Renal cortical epithelial cell (primary cell): ENCODE measurements at places on chromosomes 5 and 9. TPM values are rescaled to one million over a fixed set of nuclear protein-coding genes. Genes with fewer than 3 reads are reported as not detected.

Gene MLANA
- total RNA-seq: 0.05 TPM in 1 of 2 replicates, not detected in the other

Gene REEP5
- 52.6 and 94.5 TPM in 2 replicates for total RNA-seq

Gene CD14
- total RNA-seq: 5.3 TPM in 1 of 2 replicates, not detected in the other

Gene ZDHHC11
- total RNA-seq: under 0.01 and 2.3 TPM in 2 replicates

Gene PCDHGA7
- 0.52 and 2.3 TPM in 2 replicates for total RNA-seq

Gene SLC25A48
- total RNA-seq: not detected in 2 replicates

Gene ZNF608
- total RNA-seq: 59.6 and 116 TPM in 2 replicates

Gene CDH9
- not detected in 2 replicates for total RNA-seq

Gene FBXW11
- 101 and 114 TPM in 2 replicates for total RNA-seq

GRCh38 chr5:69007163-69007562, 86.7 kb upstream of the SLC30A5 start:
- DNase-seq: no peak

GRCh38 chr9:127808347-127809001, 5.8 kb downstream of the FPGS start:
- no peak for DNase-seq

DNA sequence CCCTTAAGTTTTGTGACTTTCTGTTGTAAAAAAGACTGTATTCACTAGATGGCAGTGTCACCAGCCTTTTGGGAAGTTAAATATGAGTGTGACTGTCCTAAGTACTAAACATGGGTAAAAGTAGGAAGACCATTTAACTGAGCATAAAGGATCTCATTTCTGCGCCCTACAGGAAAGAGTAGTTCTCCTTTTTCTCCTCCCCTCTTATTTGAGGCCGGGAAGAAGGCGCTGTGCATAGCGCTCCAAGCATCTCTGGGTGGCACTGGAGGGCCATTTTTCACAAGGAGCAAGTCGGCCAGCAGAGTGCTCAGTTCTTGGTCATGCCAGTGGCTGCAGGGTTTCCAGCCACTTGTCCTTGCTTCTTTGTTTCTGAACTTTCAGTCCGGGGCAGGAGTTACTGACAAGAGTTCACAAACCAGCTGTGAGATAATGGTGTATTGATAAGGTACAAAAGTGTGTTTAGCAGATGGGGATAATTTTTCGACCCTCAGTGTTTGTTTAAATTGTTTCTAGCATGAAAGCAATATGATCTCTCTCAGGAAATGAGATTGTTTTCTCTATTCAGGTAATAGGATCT, 227.6 kb upstream of the DMRT1 start:
- DNase-seq: peak; percentile 72

GRCh38 chr5:148809781-148810524, 16.5 kb upstream of the ADRB2 start:
- DNase-seq: no peak

GRCh38 chr9:108759399-108759798, 96.4 kb downstream of the ACTL7B start:
- no peak for DNase-seq

GRCh38 chr9:84862810-84863287, 193.3 kb downstream of the NTRK2 start:
- peak; percentile 64 for DNase-seq

DNA sequence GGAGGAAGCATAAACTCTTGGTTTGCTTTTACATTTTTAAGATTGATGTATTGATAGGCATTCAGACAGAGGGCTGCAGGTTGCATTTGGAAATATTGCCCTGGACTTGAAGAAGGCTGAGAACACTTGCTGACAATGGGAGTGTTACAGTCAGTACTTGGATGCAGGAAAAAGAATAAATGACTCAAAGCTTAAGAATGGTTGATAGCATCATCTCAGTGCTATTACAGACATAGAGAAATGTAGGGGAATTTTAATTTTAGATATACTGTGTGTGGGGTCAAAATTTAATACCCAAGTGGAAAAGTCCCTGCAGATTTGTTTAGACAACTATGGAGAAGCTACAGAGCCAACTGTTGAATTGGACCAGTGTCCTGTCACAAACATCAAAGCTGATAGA, 101.1 kb downstream of the ISL1 start:
- peak; percentile 28 for DNase-seq

DNA sequence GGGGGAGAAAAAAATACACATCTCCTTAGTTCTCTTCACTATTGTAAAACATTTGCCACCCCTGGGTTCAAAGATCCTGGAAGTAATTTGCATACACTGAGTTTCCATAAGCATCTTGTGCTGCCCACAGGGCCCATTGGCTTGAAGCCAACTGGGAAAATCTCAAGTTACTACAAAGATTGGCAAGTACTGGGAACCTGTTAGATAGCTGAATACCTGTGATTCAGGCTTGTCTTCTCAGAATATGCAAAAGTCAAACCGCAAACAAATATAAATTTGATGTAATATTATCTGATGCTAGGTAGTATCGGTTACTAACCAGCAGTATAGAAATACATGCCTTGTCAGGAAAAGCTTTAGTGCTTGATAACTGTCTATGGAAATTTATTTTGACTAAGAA, 156.9 kb upstream of the FST start:
- DNase-seq: peak; percentile 44

- no peak for DNase-seq
These were observed 14.2 kb downstream of the RFX3 start for GRCh38 chr9:3511551-3511950.

DNA sequence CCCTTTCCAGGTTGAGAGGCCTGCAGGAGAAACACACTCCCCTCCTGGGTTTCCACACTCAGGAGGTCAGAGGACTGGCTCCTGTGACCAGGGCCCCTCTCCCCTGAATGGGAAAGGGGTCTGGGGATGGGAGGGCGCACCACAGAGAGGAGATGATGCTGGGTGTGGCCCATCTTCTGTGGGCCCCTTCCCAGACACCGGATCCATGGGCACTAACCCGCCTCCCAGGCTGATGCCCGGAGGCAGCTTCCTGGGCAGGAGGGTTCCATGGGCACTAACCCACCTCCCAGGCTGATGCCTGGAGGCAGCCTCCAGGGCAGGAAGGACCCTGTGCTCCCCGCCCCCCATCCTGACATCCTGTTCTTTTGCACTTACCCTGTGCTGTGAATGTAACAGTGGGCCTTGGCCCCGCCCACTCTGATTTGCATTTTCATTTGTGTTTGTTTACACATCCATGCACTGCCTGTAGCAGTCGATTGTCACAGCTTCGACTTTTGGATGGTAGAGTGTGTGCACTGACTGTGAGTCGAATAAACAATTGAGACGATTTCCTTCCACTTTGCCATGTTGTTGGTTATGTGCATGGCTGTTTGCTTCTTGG, 9.3 kb upstream of the DOLPP1 start:
- no peak for DNase-seq

DNA sequence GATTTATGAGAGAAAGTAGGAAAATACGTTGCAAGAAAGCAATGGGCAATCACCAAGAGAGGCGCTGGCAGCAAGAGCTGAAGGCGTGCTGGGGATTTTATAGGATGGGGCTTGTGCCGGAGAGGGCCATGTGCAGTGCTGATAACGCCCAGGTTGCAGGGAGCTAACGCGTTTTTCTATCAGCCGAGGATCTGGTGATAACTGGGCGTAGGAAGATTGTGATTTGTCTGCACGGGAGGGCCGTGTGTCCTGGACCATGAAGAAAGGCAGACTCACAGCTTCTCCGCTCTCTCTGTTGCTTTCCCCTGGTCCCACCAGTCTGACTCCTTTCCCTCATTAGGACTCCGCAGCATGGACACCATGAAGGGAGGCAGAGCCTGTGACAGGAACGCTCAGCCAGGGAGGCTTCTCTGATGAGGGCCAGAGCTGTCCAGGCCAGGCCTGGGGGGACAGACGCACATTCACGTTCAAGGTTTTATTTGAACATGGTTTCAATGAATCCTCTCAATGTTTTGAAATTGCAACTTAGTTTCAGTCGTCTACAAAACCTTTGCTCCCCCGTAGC, 11.9 kb upstream of the CACNA1B start:
- no peak for DNase-seq

GRCh38 chr9:16754662-16755061, 115.8 kb downstream of the BNC2 start:
- DNase-seq: no peak

DNA sequence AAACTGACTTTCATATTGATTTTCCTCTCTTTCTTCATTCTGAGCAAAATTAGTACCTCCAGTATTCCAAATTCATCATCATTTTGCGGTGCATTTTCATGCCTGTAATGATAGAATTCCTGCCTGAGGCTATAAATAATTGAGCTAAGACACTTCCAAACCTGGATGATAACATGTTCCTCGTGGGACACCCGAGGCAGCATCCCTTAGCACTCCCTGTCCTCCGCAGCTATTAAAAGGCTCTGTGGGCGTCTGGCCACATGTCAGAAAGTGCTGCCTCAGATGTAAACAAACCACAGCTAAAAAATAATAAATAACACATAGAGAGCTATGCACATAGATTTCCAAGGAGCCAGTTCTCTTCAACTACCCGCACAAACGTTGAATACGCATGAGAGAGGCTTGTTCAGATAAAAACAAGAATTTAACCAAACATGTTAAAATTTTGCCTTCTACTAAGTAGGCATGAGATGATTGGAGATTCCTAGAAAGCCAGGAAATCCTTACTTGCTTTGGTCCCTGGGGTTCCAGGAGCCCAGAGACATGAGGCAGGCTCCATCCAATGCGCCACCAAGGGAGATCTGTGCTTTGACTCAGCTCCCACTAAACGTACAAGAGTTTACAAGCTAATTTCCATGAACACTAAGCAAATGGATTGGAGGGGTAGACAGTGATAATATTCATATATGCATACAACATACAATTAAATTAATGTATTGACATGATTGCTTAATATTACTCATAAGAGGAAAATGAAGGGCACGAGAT, 82.7 kb downstream of the SHC3 start:
- DNase-seq: no peak

DNA sequence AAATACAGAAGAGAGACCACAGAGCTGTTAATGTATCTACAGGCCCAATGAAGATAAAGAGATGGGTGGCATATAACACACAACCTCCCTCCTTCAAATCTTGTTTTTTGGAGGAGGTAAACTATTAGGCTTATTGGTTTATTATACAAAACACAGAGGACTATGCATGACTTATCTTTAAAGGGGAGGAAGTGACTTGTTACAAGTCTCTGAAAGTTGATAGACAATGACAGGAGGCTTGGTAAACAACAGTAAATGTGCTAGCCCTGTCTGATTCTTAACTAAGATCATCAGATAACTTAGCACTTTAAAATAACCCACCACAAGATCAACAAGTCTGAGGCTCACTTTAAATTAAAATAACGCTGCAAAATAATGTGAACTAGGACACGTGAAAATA, 219.0 kb downstream of the MLLT3 start:
- no peak for DNase-seq

GRCh38 chr9:76357555-76357954, 36.7 kb downstream of the RFK start:
- no peak for DNase-seq

DNA sequence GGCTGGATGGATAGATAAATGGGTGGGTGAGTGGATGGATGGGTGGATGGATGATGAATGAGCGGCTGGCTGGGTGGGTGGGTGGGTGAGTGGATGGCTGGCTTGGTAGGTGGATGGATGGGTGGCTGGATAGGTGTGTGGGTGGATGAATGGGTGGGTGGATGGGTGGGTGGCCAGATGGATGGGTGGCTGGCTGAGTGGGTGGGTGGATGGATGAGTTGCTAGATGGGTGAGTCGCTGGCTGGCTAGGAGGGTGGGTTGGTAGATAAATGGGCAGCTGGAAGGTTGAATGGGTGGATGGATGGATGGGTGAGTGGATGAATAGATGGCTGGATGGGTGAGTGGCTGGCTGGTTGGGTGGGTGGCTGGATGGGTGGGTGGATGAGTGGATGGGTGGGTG, 27.9 kb upstream of the CEP72 start:
- DNase-seq: no peak

- no peak for DNase-seq
These were observed 67.0 kb downstream of the GABBR2 start for GRCh38 chr9:98641695-98642094.

DNA sequence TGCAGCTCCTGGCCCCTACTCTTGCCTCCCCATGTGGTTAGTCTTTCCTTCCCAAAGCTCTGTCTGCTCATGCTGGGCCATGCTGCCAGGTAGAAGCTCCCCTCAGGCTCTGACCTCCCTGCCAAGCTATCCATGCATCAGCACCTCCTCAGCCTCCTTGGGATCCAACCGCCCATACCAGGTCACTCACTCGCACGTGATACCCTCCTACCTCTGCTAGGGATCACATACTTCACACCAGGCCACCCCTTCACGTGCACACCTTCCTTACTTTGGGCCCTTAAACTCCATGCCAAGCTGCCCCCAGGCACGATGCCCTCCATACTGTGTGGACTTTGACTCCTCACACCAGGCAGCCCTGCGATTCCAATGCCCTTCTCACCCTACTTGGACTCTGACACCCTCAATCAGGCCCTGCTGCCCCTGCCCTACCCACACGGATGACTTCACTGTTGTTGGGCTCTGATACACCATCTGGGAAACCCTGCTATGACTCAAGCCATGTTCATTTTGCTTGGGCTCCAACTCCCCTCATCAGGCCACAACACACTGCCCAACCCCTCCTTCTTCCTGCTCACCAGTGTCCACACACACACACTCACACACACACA, 34.1 kb downstream of the ZNF483 start:
- peak; percentile 70 for DNase-seq

DNA sequence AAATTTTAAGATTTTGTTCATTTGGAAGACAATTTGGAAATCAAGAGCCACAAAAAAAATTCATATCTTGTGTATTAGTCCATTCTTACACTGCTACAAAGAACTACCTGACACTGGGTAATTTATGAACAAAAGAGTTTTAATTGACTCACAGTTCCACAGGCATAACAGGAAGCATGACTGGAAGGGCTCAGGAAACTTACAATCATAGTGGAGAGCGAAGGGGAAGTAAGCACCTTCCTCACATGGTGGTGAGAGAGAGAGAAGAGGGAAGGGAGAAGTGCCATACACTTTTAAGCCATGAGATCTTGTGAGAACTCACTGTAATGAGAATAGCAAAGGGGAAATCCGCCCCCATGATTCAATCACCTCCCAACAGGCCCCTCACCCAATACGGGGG, 274.4 kb downstream of the KCNN2 start:
- DNase-seq: no peak

- no peak for DNase-seq
These were observed 39.1 kb upstream of the NOTCH1 start for GRCh38 chr9:136584934-136585333.

DNA sequence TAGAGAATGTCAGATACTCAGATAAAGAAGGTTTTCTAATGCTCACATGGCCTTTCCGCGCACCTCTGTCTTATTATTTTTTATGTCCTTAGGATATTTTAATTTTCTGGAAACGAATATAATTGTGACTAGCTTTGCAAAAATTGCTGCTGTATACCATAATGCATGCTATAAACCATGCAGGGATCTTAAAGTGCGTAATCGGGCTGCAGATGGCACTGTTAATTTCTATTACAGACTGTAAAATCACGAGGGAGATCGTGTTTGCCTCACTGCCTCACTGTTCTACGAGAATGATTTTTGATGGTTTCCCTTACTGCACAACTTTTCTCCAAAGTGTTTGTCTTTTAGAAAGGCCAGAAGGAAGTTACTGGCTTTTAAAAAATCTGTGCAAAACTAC, 356.1 kb downstream of the TUSC1 start:
- no peak for DNase-seq

DNA sequence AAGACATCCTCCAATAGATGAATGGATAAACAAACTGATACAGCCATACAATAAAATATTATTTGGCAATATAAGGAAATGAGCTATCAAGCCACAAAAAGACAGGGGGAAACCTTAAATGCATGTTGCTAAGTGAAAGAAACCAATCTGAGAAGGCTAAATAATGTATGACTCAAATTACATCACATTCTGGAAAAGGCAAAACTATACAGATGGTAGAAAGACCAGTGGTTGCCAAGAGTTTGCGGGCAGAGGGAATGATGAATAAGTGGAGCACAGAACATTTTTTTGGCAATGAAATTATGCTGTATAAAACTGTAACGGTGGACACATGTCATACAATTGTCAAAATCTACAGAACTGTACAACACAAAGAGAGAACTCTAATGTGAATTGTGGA, 63.3 kb downstream of the CSF2 start:
- no peak for DNase-seq
